ENCODE measurements at places on chromosomes 13 and 19.

DNA sequence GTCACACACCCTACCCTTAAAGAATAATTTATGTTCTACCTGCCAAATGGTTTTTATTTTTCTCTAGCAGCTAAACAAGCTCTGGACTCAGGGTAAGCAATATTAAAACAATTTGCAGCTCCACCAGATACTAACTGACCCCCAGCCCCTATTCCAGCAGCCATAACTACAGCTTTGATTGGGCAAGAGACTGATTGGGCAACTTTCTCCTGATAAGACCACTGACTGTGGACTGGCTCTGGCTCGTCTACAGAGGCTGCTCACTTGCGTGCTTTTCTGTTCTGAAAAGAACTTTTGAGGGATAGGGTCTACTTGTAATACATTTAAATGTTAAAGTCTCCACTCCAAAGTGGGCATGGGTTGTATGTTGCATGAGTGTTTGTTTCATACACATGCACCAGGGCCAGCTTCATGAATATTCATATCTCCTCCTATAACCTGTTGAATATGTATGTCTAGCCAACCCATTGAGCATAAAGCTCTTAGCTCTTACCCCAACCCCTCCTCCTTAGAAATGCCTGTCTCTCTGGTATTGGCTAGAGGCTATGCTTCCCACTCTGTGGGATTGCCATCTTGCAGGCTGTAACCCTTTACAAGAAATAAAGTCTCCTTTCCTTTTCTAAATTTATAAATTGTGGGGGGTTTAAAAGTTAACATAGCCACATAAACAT, 19.9 kb downstream of the OR7A5 start:
- no peak for DNase-seq

DNA sequence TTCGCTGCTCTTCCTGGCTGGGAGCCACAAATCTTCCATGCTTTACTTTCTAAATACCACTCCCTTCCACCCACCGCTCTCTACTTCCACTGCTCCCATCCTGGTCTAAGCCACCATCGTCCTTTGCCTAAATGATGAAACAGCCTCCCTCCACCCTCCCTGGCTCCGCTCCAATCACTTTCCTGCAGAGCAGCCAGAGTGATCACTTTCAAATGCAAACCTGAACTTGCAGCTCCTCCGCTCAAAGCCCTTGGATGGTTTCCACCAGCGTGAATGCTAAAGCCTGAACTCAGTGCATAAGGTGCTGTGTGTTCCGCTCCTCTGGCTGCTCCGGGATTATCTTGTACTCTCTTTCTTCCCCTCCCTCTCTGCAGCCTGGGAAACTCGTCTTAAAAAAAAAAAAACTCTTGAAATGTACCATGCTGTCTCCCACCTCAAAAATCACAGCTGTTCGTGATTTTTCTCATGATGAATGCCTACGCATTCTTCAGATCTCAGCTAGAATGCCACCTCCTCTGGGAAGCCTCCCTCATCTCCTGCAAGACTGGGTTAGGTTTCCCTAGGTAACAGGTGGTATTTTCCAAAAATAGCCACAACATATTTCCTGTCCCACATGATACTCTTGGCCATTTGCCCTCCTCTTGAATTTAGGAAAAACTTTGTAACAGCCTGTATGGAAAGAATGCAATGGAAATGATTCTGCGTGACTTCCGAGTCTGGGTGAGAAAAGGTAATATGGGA, 3.7 kb upstream of the SIN3B start:
- DNase-seq = no peak

- DNase-seq = no peak
Observed at GRCh38 chr19:8210421-8211101, 1.4 kb downstream of the CERS4 start.

GRCh38 chr19:19460761-19461265, 54.5 kb downstream of the TSSK6 start:
- DNase-seq = peak; percentile 22

GRCh38 chr19:17718947-17719711, at the start of gene MAP1S:
MAP1S (plus strand) TSS chr19:17719480; CDS start chr19:17719503, 23 bp downstream.
- no peak for DNase-seq

DNA sequence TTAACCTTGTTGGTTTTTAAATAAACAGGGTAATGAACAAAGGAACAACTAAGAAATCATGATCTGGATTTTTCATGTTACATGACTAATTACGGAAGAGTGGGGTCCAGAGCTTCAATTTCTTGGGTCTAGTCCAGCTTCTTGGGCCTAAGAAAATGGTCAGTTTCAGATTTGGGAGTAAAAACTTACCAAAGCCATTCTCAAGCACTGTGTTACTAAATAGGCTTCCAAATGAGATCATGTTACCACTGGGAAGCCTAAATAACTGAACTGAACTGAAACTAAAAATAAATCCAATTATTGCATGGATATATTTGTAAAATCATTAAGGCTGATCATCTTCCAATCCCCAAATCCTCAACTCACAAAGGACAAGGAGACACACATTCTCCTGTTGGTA, 13.9 kb downstream of the TBC1D4 start:
- DNase-seq = no peak

DNA sequence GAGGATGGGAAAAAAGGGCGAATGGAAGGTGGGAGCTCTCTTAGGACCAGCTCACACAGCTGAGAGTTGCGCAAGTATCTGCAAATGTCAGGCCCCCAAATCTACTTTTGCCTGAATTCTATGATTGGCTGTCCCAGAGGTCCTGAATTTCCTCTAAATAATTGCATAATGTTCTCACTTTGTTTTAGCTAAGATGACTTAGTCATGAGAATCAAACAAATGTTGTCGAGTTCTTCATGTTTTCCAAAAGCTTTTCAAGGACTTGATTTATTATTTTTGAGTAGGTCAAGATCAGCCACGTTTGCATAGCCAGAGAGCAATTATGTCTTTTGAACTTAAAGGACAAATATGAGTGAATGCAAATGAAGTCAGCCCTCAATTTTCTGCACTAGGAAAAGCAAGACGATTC, 246.6 kb upstream of the MAB21L1 start:
- no peak for DNase-seq

GRCh38 chr13:49395451-49395865, 48.4 kb downstream of the CAB39L start:
- no peak for DNase-seq

DNA sequence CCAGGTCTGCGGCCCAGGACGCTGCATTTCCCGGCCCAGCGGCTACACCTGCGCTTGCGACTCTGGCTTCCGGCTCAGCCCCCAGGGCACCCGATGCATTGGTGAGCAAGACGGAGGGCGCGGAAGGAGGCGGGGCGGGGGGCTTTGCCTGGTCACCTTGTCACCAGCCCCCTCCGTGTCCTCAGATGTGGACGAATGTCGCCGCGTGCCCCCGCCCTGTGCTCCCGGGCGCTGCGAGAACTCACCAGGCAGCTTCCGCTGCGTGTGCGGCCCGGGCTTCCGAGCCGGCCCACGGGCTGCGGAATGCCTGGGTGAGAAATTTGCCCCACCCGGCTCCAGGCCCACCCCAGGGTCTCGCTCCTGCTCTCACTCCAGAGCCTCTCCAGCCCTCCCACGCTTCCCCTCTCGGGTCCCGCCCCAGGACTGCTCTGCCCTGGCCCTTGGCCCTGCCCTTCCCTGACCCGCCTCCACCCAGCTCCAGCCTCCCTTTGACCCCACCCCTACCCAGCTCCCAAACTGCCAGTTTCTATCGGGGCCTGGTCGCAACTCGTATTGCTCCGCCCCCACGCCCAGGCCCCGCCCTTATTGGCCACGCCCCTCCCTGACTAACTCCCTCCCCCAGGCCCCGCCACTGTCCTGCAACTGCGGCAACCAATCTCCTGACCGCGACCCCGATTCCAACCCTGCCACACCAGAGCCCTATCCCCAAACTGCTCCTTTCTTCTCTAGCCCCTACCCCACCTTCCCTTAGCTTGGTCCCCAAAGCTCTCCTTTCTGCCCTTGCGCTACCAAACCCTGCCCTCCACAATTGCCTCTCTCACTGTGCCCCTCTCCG, 8.6 kb downstream of the LTBP4 start:
- peak; percentile 86 for DNase-seq

DNA sequence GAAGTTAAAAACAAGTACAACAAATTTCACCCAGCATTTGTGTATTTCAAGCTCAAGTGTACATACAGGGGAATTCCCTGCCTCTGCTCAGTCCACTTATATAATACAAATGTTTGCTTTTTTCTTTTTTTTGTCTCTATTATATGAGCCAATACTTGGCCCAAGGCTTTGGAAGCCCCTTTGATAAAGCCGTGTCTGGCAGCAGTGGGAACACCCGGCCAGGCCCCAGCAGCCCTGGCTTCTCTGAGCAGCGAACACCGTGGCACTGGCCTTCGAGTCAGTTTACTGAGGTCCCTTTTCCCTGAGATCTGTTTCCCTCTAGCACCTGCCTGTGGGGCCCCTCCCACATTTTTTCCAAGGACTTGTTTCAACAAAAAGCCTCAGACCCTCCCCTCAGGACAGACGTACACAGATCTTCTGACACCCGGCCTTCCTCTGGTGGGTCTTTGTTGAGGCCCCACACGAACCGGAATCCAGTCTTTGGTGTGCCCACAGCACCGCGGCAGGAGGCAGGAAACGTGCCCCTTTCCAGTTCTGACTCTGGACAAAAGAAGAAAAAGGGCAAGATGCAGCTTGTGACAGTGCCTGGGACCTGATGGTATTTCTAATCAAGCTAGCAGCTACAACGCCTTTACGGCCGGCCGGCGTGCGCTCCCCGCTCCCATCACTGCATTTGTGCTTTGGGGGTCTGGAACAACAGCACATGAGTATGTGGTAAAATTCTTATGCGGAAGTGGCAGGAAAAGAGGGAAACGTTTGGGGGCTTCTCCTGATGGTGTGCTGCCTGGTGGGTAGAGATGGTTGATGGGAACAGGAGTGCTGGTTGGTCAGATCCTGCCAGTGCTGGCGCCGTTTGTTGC, 13.8 kb downstream of the SIPA1L3 start:
- no peak for DNase-seq

GRCh38 chr13:101139081-101139480, 277.2 kb downstream of the NALCN start:
- no peak for DNase-seq

GRCh38 chr13:106139377-106139776, 396.1 kb downstream of the EFNB2 start:
- DNase-seq = no peak

DNA sequence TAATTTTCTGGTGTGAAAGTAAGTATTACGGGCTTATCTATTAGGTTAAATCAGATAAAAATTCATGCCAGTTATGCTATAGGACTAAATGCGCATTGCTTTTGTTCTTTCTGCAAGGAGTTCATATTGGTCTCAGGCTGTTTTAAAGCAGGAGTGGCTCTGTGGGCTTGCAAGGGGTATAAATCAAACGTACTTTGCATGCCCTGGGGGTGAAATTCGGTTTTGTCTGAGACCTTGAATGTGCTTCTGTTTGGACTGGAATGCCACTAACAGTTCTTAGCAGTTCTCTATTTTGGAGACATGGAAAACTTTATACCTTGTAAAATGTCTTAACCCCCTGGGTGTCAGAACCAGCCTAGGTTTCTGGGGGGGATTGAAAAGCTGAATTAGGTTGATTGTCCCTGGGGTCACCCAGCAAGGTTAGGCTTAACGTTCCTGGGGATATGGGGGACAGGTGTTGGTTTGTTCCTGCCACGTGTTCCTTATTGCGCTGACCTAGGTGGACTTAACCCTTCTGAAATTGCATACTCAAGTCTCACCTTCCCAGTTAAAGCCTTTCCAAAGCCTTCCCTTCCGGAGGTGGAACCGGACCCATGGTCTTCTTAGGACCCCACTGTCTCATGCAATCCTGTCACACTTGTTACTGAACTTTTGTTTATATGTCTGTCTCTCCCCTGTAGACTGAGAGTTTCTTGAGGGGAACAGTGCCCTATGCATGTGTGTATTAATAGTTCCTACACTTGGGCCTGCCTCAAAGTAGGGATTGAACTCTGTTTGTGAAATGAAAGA, 182.2 kb downstream of the LMO7 start:
- DNase-seq = no peak

DNA sequence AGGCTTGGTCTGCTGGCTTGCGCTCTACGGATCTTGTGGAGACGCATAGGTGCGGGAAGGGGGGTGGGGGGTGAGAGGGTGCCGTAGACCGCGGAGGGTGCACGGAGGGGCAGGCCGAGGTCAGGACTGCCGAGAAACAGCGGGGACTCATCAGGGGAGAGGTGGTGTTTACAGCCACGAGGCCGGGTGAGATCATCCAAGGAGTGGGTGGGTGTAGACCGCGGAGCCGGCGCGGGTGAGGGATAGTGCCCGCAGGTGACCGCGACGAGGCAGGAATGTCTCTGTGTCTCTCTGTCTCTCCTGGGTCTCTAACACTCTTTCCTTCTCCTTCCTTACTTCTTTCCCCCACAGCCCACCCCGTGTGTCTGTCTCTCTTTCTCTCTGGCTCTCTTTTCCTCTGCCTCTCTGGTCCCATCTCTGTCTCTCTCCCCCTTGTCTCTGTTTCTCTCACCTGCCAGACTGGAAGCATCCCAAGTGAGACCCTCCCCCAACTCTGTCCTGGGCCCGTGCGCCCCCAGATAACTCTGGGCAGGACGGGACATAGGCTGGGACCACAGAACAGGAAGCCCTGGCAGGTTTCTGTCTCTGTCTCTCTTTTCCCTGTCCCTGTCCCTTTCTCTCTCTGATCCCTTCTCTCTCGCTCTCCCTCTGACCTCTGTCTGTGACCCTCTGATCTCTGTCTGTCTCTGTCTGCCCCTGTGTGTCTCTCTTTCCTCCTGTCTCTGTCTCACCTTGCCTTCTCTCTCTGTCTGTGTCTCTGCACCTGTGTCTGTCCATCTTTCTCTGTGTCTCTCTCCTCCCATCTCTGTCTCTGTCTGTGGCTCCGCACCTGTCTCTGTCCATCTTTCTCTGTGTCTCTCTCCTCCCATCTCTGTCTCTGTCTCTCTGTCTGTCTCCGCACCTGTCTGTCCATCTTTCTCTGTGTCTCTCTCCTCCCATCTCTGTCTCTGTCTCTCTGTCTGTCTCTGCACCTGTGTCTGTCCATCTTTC, 1.8 kb upstream of the KLK4 start:
- DNase-seq = no peak

DNA sequence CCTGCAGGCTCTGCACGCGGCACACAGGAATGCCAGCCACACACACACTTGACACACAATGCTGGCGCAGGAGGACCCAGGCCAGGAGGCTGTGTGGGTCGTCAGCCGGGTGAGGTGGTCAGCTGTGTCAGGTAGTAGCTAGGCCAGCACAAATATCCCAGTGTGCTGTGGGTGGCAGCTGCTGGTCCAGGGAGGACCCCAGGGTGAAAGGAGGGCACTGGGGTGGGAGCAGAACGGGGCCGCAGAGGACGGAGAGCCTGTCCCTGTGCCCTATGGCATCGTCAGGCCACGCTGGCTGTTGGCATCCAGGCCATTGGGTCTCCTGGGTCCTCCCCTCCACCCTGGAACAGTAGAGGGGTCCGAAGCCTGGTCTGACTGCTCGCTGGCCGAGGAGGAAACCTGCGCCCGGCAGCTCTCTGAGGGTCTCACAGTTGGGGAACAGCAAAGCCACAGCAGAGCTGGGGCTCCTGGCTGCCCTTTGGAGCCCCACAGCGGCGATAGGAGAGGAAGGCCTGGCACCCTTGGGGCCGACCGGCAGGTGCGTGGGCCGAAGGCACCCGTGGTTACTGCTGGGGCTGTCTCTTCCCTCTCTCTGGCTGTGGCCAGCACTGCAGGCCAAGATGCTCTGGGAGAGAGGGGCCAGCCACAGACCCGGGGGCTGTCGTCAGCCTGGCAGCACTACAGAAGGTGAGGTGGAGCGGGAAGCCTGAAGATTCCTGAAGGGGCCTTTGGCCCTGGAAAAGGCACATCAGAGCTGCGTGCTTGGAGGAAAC, 27.3 kb downstream of the C13orf46 start:
- no peak for DNase-seq

GRCh38 chr19:4980067-4980466, 11.2 kb downstream of the KDM4B start:
- no peak for DNase-seq
